ENCODE measurements at places on chromosomes 16 and 17.

GRCh38 chr16:47037396-47037745, 63.9 kb upstream of the DNAJA2 start:
- DNase-seq, result no peak

GRCh38 chr17:57677858-57678257, 67.2 kb downstream of the CCDC182 start:
- DNase-seq, result no peak

DNA sequence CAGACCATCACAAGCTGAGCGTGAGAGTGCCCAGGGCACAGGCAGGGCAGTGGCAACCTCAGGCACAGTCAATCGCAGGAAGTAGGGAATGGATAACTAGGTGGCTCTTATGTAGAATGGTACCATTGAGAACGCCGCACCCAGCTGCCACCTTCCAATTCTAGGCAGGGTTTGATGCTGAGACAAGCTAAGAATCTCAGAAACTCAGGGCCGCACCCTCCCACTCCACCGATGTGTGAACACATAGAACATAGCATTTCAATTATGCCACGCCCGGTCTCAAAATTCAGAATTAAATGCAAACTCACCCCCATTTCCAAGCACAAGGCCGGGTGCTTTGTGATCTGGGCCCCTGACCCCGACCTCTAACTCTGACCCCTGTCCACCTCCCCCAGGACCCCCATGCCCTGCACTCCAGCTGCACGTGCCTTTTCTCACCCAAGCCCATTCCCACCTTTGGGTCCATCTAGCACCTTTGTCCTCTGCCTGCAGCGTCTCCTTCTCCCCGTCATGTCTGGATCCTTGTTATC, 178.4 kb downstream of the C16orf95 start:
- no peak for DNase-seq

- DNase-seq, result no peak
Measured at GRCh38 chr16:81843683-81844082, 64.6 kb downstream of the PLCG2 start.

DNA sequence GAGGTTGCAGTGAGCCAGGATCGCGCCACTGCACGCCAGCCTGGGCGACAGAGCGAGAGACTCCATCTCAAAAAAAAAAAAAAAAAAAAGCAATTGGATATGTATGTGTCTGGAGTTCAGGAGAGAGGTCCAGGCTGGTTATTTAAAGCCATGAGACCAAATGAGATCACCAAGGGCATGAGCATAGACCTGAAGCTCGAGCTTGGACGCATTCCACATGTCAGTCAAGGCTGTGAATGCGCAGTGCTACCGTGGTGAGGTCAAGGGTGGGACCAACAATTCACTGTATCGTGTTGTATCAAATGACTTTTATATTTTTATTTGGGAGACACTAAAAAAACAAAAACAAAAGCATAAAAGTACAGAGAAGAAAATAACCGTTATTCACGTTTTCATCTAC, 29.1 kb upstream of the SPNS2 start:
- DNase-seq, result no peak

GRCh38 chr16:55376045-55376444, 52.0 kb downstream of the IRX6 start:
- DNase-seq, result no peak

- DNase-seq, result no peak
Measured at GRCh38 chr16:70803319-70803718, 2.4 kb upstream of the VAC14 start.

DNA sequence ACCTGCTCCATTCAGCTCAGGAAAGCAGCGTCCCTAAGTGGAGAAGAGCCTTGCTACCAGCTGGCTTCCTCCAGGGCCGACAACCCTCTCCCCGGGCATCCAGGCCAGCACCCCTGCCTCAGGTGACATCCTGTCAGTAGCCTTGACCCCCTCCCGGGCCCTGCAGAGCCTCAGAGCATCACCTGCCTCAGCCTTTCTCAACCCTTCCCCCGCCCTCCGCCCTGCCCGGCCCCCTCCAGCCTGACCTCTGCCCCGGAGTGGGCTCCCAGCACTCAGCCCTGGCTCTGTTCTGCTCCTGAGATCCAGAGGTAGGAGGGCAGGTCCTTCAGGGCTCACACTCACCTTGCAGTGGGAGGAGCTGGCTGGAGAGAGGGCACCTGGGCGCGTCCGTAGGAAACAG, 73.8 kb upstream of the METRNL start:
- no peak for DNase-seq

GRCh38 chr17:76142585-76143041, 1.6 kb upstream of the FOXJ1 start:
- no peak for DNase-seq

DNA sequence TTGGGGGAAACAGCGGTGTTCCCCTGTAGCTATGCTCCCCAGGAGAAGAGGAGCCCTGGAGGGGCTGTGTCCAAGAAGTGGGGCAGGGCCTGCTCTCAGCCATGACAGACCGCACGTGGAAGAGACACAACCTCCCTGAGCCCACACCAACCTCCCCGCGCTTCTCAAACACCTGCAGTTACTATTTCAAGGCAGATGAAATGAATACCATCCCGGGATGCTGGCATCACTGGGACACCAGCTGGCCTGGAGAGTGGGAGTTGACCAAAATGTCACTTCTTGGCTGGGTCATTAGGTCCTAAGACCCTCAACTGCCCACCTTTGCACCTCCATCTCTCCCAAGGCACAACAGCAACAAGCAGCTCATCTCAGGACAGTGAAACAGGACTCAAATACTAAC, 32.0 kb downstream of the SPHK1 start:
- no peak for DNase-seq

GRCh38 chr17:751269-752001, 629 bp downstream of the GEMIN4 start:
- DNase-seq, result peak; percentile 46

- no peak for DNase-seq
Measured at GRCh38 chr17:64015447-64015846, 5.0 kb downstream of the ICAM2 start.

- DNase-seq, result no peak
Measured at GRCh38 chr17:50192618-50193291, 8.7 kb downstream of the COL1A1 start.

DNA sequence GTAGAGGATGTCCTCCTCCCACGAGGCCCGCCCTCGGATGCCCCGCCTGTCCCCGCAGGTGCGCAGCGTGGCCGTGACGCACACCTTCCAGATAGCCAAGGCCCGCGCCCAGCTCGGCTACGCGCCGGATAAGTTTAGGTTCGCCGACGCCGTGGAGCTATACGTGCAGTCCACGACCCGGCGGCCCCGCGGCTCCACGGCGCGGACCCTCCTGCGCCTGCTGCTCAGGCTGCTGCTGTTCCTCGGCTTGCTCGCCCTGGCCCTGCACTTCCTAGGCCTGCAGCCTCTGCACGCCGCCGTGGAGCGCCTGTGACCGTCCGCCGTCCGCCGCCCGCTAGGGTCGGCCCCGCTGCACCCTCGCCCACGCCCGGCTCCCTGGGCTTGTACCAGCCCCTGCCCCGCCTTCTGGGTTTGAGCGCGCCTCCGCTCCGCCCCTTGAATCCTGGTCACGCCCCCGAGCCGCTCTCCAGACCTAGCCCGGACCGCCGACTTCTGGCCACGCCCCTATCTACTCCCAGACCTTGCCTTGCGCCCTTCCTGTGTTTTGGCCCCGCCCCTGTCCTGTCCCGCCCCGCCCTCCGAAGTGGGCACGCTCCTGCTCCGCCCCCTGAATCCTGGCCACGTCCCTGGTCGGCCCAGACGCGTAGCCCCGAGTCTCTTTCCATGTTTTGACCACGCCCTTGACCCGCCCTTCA, 15.8 kb upstream of the EEF2K start:
- DNase-seq, result peak; percentile 76

- peak; percentile 61 for DNase-seq
Measured at GRCh38 chr17:75404223-75404730, 1.2 kb downstream of the GRB2 start.

DNA sequence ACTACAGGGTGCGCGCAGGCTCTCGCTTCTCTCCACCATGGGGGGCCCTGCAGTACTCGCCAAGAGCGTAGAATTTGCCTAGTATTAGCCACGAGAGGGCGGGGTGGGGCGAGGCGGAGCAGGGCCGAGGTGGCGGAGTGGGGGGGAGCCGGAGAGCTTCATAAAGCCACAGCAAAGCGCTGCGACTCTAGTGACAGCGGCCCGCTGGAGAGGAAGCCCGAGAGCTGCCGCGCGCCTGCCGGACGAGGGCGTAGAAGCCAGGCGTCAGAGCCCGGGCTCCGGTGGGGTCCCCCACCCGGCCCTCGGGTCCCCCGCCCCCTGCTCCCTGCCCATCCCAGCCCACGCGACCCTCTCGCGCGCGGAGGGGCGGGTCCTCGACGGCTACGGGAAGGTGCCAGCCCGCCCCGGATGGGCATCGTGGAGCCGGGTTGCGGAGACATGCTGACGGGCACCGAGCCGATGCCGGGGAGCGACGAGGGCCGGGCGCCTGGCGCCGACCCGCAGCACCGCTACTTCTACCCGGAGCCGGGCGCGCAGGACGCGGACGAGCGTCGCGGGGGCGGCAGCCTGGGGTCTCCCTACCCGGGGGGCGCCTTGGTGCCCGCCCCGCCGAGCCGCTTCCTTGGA, at the start of gene TBX21:
TSS of gene TBX21 (plus strand) at position 190 of the 627 bp plus-strand sequence. CDS start at position 409, 219 bp downstream.
- no peak for DNase-seq

- DNase-seq, result no peak
Measured at GRCh38 chr17:80782536-80783427, 208.9 kb upstream of the CHMP6 start.

DNA sequence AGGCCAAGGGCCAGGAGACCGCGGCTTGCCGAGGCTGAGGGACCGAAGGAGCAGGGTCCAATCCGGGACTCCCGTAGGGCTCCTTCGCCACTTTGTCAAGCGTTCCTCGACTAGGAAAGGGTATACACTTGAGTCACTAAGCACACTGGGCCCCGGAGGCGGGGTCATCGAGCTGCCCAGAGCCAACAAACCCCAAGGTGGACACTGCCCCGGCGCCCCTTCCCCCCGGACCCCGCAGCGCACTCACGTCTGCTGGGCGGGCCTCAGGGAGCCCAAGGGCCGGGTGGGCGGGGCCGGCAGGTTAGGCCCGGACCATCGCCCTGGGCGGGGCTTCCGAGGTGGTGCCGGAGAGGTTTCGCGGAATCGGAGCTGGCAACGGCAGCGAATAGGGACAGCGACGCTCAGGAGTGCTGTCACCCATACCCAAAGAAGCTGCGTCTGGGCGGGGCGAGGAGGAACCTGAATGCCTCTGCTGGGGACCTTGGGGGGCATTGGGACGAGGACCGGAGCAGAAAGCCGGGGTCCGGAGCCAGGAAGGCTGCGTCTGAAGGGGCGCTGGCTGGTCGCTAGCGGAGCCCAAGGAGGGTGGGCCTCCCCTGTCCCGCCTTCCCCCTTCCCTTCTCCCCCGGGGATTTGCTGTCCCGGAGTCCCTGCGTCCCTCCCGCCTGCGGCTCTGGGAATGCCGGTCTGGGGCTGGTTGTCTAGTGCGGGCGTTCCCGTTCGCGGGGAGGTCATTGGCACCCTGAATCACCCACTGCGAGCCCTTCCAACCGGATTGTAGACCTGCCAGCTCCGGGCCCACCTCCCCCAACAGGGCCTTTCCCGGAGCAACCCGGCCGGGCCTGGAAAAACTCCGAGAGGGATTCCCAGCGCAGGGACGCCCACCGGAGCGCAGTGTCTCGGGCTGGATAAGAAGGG, 118.2 kb upstream of the SMURF2 start:
- no peak for DNase-seq

- DNase-seq, result peak; percentile 87
Measured at GRCh38 chr17:38598536-38598935, 7.2 kb downstream of the SRCIN1 start.

GRCh38 chr17:8741366-8741765, 3.3 kb downstream of the CCDC42 start:
- DNase-seq, result no peak

- no peak for DNase-seq
Measured at GRCh38 chr16:15658149-15658548, 8.1 kb downstream of the NDE1 start.

DNA sequence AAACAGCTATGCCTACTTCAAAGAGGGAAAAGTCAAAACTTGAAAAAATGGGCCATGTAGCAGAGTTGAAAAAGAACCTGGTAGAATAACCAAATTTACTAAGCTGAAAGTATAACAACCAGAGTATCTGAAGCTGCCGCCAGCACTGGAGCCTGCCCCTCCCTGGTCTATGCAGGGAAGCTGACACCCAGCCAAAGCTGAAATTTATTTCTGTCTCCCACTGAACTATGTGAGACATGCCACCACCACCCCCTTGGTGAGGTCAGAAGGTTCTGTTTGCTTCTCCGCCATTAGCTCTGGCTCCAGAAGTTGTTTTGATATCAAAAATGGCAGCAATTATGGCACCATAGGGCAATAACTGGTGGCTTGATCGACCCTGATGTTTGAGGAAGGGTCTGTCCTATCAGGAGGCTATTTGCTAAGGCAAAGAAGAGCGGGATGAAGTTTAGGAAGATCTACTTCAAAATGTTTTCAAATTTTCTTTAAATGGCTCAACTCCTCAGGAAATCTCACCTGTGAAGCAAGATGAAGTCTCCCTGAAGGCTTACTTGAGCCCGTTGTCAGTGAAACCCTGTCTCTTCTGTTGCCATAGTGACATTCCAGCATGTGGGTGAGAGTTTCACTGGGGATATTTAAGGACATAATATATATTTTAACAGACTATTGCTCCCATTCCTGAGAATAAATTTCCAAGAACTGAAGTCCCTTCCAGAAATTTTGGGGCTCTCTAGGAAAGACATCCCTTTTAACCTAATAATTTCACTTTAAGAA, 122.0 kb downstream of the COPRS start:
- DNase-seq, result no peak

DNA sequence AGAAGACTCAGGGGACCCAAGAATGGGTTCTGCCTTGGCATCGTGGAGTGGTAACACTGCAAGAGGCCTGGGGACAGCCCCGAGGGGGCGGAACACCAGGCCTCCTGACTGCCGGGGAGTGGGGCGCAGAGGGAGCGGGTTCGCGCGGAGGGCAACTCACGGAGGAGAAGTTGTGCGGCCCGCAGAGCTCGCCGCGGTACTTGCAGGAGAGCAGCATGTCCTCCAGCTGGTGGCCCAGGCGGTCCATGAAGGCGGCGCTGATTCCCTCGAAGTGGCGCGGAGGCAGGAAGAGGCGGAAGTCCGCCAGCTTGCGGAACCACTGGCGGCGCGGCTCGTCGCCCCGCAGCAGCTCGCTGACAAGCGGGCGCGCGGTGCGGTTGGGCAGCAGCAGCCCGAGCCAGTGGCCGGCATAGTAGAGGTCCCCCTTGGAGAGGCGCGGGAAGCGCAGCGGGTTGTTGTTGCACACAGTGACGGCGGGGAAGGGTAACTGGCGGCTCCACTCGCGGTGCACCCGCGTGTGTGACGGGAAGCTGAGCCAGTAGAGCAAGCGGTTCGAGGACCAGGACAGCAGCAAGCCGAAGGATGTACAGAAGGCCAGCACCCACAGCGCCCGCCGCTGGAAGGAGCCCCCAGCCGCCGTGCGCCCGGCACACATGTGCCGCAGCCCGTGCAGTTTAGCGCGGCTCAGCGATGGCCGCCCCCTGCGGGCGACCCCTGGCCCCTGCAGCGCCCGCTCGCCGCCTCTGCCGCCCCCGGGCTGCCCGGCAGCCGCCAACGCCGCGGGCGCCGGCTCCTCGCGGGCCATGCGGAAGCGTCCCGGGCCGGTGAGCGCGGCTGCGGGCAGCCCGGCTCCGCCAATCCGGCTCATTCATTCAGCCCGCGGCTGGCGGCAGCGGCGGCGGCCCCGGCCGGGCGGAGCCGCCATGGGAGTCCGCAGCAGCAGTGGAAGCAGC, 1.6 kb downstream of the ASIC2 start:
- no peak for DNase-seq

GRCh38 chr16:86241681-86242080, 268.6 kb upstream of the FOXF1 start:
- DNase-seq, result no peak

GRCh38 chr16:28975158-28975599, 601 bp downstream of the SPNS1 start:
- DNase-seq, result no peak

Measured in H54 (cell line).